Astrocyte (in vitro differentiated cells and primary cell): ENCODE measurements at places on chromosomes 6 and 20. TPM values are rescaled to one million over a fixed set of nuclear protein-coding genes. Genes with fewer than 3 reads are reported as not detected.

RIPPLY2 gene
- total RNA-seq: not detected in 2 replicates

NKAIN4 gene
- 146 and 162 TPM in 2 replicates for total RNA-seq

JAG1 gene
- total RNA-seq: 278 and 380 TPM in 2 replicates

BHLHE23 gene
- total RNA-seq: not detected in 2 replicates

CCM2L gene
- total RNA-seq: 0.11 TPM in 1 of 2 replicates, not detected in the other

SAMHD1 gene
- 95.7 and 99.7 TPM in 2 replicates for total RNA-seq

COL21A1 gene
- 0.53 and 0.57 TPM in 2 replicates for total RNA-seq

PSMB1 gene
- total RNA-seq: 184 and 192 TPM in 2 replicates

ADGRF4 gene
- total RNA-seq: 1.2 and 1.4 TPM in 2 replicates

ASF1A gene
- 35.7 and 36.4 TPM in 2 replicates for total RNA-seq

CD40 gene
- 2.3 and 4.1 TPM in 2 replicates for total RNA-seq

OPRM1 gene
- not detected in 2 replicates for total RNA-seq

MAP7 gene
- 2.8 and 3.3 TPM in 2 replicates for total RNA-seq

GABRR2 gene
- 0.34 and 0.61 TPM in 2 replicates for total RNA-seq

NRSN1 gene
- total RNA-seq: not detected in 2 replicates
